Neural progenitor cell (in vitro differentiated cells): ENCODE measurements at places on chromosomes 12 and 14. TPM values are rescaled to one million over a fixed set of nuclear protein-coding genes. Genes with fewer than 3 reads are reported as not detected.

DNA sequence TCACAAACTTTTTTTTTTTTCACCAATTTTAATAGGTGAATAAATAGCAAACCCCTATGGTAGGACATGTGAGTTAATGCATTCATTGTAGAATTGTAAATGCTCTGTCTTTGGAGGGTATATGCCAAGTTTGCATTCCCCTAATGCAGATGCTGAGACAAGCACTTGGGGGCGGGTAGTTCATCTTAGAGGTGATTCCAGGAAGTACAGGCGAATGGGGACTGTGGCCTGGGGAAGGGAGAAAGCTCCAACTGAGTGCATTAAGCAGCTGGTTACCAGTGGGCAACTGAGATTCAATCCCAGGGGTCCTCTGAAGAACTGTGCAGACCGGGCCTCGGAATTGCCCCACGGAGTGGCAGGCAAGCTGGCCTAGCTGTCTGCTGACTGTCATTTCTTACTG, 107.6 kb downstream of the ZNF664 start:
- H3K4me1 ChIP-seq: peaks cover 1% of the 10 kb centered on the region
- no peaks in the 10 kb centered on the region for H3K36me3 ChIP-seq
- no peaks in the 10 kb centered on the region for H3K27me3 ChIP-seq
- no peak for DNase-seq
- H3K4me3 ChIP-seq: no peak overlapping the region

GRCh38 chr12:52917800-52918199, 12.9 kb upstream of the KRT8 start:
- H3K4me1 ChIP-seq: peaks cover 5% of the 10 kb centered on the region
- no peak for DNase-seq
- no peaks in the 10 kb centered on the region for H3K27me3 ChIP-seq

GRCh38 chr12:44720265-44720664, 155.8 kb downstream of the NELL2 start:
- no peaks in the 10 kb centered on the region for H3K36me3 ChIP-seq
- DNase-seq: no peak
- H3K27ac ChIP-seq: no peak overlapping the region
- peaks cover 22% of the 10 kb centered on the region for H3K4me1 ChIP-seq

Gene SLC2A14
- total RNA-seq: 0.46 and 0.49 TPM in 2 replicates

GRCh38 chr14:54329082-54329695, 67.6 kb upstream of the CDKN3 start:
- no peaks in the 10 kb centered on the region for H3K36me3 ChIP-seq
- no peaks in the 10 kb centered on the region for H3K27me3 ChIP-seq
- no peak overlapping the region for H3K4me3 ChIP-seq
- DNase-seq: peak; percentile 93
- no peak overlapping the region for H3K27ac ChIP-seq

GRCh38 chr12:104756901-104757300, 201.2 kb downstream of the SLC41A2 start:
- no peak overlapping the region for H3K4me3 ChIP-seq
- no peak overlapping the region for H3K27ac ChIP-seq
- DNase-seq: no peak
